ENCODE measurements at places on chromosomes 16 and 17. TPM values are rescaled to one million over a fixed set of nuclear protein-coding genes. Genes with fewer than 3 reads are reported as not detected.
A peak's percentile ranks its signal among the peaks of the same experiment; 100 is the strongest.

Gene GAST
- total RNA-seq: not detected

Gene ITGA2B
- total RNA-seq: 0.09 TPM

Gene ESRP2
- not detected for total RNA-seq

Gene DCUN1D3
- total RNA-seq: 18.1 TPM

Gene SPATA32
- 0.49 TPM for total RNA-seq

Gene PNMT
- not detected for total RNA-seq

Gene TEKT5
- total RNA-seq: not detected

Gene C1QTNF8
- not detected for total RNA-seq

Gene NECAB2
- total RNA-seq: not detected

DNA sequence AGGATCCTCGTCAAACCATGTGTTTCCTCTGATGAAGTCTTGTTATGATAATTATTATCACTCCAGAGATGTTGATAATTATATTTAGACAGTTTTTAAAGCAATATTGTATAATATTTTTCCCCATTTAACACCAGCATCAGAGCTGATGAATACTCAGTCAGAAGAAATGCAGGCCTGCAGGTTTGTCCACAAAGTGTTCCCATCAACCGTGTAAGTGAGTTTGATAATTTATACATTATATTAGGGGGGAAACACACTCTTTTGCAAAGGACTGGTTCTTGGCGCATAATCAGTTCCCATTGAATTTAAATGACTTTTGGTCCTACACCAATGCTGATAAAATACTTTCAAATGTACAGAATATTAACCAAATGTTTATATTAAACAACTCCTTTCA, 454.8 kb downstream of the TOX3 start:
- DNase-seq: no peak
- no peak overlapping the region for H3K27ac ChIP-seq
- H3K27me3 ChIP-seq: no peaks in the 10 kb centered on the region
- H3K4me1 ChIP-seq: no peaks in the 10 kb centered on the region

- H3K27me3 ChIP-seq: no peaks in the 10 kb centered on the region
- peak; percentile 36 for DNase-seq
- peaks cover 24% of the 10 kb centered on the region for H3K4me1 ChIP-seq
- no peak overlapping the region for H3K4me3 ChIP-seq
- H3K36me3 ChIP-seq: peaks cover 6% of the 10 kb centered on the region
Observed at GRCh38 chr17:36594626-36595401, 3.1 kb downstream of the DHRS11 start.

DNA sequence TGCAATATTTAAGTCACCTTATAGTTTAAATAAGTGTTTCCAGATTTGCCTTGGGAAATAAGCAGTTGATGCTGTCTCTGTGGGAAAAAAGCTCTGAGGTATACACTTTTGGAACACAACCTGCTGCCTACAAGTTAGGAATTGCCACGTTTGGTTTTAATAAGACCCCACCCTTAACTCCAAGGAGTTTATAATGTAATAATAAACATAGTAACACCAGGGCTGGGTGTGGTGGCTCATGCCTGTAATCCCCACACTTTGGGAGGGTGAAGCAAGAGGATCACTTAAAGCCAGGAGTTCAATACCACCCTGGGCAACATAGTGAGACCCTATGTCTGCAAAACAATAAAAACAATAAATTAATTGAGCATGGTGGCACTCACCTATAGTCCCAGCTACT, 15.9 kb upstream of the SMG1 start:
- no peak overlapping the region for H3K4me3 ChIP-seq
- H3K27me3 ChIP-seq: peaks cover 6% of the 10 kb centered on the region
- H3K36me3 ChIP-seq: peaks cover 1% of the 10 kb centered on the region
- no peak overlapping the region for H3K27ac ChIP-seq

- DNase-seq: no peak
Observed at GRCh38 chr17:2240541-2240940, 63.0 kb downstream of the SMG6 start.

- H3K4me3 ChIP-seq: peak overlapping the region; percentile 31
- no peaks in the 10 kb centered on the region for H3K27me3 ChIP-seq
- DNase-seq: no peak
- peak overlapping the region; percentile 71 for H3K27ac ChIP-seq
Observed at GRCh38 chr16:23505180-23505665, 5.1 kb downstream of the GGA2 start.

DNA sequence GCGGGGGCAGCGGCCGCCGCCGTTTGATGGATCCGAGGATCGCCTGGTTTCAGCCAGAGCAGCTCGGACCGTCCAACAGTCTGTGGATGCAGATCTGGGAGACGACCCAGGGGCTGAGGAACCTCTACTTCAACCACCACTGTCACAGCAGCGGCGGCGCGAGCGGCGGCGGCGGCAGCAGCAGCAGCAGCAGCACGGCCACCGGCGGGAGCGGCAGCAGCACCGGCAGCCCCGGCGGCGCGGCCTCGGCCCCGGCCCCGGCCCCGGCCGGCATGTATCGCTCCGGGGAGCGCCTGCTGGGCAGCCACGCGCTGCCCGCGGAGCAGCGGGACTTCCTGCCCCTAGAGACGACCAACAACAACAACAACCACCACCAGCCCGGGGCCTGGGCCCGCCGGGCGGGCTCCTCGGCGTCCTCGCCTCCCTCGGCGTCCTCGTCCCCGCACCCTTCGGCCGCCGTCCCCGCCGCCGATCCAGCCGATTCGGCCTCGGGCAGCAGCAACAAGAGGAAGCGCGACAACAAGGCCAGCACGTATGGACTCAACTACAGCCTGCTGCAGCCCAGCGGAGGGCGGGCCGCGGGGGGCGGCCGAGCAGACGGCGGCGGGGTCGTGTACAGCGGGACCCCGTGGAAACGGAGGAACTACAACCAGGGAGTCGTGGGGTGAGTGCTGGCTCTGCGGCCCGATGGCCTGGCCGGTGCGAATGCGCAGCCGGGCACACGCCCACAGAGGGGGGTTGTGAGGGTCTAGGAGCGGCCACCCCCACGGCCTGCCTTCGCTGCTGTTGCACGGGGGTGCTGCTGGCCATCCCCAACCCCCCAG, 702 bp downstream of the TENT4B start:
- peaks cover 40% of the 10 kb centered on the region for H3K4me1 ChIP-seq
- DNase-seq: peak; percentile 63
- peak overlapping the region; percentile 80 for H3K4me3 ChIP-seq
- H3K36me3 ChIP-seq: peaks cover 13% of the 10 kb centered on the region
- no peaks in the 10 kb centered on the region for H3K27me3 ChIP-seq

- H3K27ac ChIP-seq: no peak overlapping the region
- no peak for DNase-seq
- peaks cover 5% of the 10 kb centered on the region for H3K4me1 ChIP-seq
- H3K36me3 ChIP-seq: no peaks in the 10 kb centered on the region
Observed at GRCh38 chr17:65548269-65548969, 13.0 kb downstream of the AXIN2 start.

DNA sequence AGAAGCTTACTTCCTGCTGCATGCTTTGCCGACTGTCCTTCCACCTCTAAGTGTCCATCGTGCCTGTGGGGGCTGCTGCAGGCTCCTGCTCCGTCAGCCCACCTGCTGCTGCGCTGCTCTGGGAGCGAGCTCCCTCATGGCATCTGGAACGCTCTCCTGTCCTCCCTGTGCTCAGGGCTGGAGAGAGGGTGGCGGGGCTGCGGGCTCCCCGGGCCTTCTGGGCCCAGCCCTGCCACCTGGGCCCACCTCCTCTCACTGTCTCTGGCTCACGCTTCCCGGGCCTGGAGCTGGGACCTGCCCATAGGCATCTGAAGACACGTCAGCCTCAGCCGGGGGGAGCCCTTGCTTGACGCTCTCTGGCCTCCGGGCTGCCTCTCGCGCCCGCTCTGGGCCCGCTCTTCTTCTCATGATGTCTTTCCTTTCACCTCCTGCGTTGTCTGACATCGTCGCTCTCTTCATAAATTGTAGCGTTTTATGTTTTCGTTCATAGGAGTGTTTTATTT, 27.0 kb downstream of the NME3 start:
- no peaks in the 10 kb centered on the region for H3K27me3 ChIP-seq
- DNase-seq: no peak
- no peaks in the 10 kb centered on the region for H3K4me1 ChIP-seq
- no peak overlapping the region for H3K27ac ChIP-seq
- no peak overlapping the region for H3K4me3 ChIP-seq

GRCh38 chr17:43614561-43614960, 47.2 kb downstream of the MEOX1 start:
- H3K4me1 ChIP-seq: peaks cover 1% of the 10 kb centered on the region
- peaks cover 15% of the 10 kb centered on the region for H3K27me3 ChIP-seq
- H3K36me3 ChIP-seq: no peaks in the 10 kb centered on the region
- no peak overlapping the region for H3K27ac ChIP-seq

DNA sequence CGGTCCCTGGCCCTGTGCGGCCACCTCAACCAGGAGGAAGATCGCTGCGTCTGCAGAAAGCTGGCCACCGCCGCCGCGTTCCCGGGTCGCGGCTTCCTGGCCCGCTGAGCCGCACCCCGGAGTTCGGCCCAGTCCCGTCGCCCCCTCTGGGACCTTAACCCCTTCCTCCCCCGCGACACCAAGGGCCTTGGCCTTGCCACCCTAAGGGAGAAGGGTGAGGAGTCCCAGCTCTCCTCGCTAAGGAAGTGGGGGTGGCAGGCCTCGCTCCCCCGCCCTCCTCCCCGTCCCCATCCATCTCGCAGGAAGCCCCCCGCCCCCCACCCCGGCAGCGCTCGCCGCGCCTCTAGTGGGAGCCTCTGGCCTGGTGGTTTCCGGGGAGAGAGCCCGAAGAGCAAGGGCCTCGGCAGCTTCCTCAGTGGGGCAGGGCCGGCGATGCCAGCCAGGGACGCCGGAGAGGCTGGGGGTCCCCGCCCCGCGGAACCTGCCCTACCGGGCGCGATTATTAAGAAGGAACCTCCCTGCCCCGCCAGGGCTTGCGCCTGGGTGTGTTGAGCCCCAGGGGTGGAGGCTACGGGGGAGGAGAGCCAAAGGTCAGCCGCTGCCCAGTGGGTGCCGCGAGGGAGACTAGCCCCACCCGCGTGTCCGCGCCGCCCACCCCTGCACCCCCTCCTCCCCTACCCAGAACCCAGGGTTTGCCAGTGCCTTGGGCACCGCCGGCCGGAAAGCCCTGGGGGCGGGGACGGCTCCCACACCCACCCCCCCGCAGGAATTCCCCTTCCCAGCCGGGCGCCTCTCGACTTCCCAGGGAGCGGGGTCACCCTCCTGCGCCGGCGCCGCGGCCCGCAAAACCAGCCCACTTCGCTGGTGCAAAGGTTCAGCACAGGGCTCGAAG, 6.8 kb downstream of the CBX4 start:
- DNase-seq: no peak
- peaks cover 3% of the 10 kb centered on the region for H3K27me3 ChIP-seq

DNA sequence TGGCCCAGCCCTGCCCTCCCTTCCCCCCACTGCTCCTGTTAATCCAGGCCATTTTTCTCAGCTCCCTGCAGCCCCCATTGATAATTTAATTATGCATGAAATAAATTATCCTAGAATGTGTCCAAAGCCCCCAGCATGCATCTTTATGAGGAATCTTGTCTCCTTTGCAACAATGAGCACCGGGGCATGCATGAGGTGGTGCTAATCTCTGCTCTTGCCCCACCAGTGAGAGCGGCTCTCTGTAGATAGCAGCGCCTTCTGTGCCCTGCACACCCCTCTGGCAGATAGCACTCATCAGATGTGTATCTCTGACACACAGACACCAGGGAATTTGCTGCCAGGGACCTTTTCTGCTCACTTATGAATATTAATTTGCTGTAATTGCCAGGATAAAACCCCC, 140.2 kb upstream of the CDC42EP4 start:
- DNase-seq: no peak
- H3K36me3 ChIP-seq: no peaks in the 10 kb centered on the region
- H3K4me1 ChIP-seq: no peaks in the 10 kb centered on the region

GRCh38 chr17:81578561-81579225, 26.5 kb upstream of the FAAP100 start:
- peaks cover 23% of the 10 kb centered on the region for H3K36me3 ChIP-seq
- H3K27me3 ChIP-seq: no peaks in the 10 kb centered on the region
- no peaks in the 10 kb centered on the region for H3K4me1 ChIP-seq
- H3K27ac ChIP-seq: no peak overlapping the region
- DNase-seq: no peak
- H3K4me3 ChIP-seq: no peak overlapping the region

DNA sequence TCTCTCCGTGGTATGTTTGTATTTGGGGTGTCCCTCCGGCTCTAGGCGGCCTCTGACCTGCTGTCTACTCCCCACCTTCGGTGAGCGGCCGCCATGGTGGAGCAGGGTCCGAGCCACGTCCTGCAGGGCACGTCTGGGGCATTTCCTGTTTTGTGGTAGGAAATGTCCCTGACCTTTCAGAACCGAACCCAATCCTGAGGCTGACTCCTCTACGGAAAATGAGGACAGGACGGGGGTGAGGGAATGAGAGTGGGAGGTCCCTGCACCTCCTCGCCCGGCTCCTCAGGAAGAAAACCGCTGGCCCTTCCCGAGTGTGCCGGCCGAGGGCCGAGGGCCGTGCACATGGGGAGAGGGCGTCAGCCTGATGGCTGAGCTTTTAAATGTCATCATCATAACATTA, 45.8 kb downstream of the WDR45B start:
- no peaks in the 10 kb centered on the region for H3K27me3 ChIP-seq
- DNase-seq: no peak
- no peak overlapping the region for H3K27ac ChIP-seq
- H3K36me3 ChIP-seq: peaks cover 43% of the 10 kb centered on the region
- H3K4me1 ChIP-seq: peaks cover 15% of the 10 kb centered on the region

DNA sequence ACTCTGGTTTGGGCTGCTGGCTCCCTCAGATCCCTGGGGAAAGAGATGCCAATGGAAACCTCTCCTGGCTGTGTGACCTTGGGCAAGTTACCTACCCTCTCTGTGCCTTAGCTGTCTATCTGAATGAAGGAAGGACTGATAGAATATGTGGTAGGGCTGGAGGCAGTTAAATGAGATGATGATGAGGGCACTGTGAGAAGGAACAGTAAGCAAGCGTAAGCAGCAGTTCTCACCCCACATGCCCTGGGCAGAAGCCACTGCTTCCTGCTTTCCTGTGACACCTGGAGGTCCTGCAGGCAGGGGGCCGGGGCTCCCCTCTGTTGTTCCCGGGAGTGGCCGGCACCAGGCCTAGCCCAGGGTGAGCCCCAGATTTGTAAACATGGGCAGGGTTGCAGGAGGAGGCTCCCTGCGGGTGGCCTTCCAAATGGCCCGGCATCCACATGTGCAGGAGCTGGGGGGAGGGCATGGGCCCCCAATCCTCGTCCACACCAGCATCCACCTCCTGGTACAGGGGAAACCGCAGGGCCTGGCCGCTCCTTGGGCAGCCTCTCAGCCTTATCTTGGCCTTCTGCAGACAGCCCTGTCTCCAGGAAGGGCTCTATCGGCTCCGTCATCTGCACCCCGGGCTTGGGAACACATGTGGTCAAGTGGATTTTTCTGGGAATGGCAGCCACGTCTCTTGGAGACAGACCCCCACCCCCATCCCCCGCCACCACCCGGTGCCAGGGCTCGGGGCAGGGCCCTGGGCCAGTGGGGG, 235.6 kb upstream of the GSE1 start:
- no peak for DNase-seq
- H3K36me3 ChIP-seq: no peaks in the 10 kb centered on the region

- H3K27ac ChIP-seq: no peak overlapping the region
- peaks cover 38% of the 10 kb centered on the region for H3K27me3 ChIP-seq
- H3K36me3 ChIP-seq: no peaks in the 10 kb centered on the region
Observed at GRCh38 chr17:17466511-17466910, 10.3 kb upstream of the MED9 start.

DNA sequence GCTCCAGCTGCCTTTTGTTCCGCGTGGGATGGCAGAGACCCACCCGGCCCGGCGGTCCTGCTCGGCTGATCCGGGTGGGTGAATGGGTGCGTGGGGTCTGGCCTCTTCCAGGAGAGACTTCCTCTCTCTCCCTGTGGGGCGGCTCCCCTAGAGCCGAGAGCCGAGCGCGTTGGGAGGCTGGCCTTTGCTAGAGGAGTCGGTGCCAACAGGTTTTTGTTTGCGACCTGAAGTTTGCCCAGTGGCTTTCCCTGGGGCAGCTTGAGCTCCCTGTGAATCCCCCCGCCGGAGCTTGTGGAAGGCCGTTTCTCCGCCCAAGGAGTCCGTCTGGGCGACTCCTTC, 970 bp downstream of the EPN2 start:
- no peak for DNase-seq
- H3K27me3 ChIP-seq: peaks cover 6% of the 10 kb centered on the region
- H3K4me1 ChIP-seq: peaks cover 4% of the 10 kb centered on the region
- H3K36me3 ChIP-seq: no peaks in the 10 kb centered on the region
